Breast epithelium (tissue), 4 donors: ENCODE measurements at places on chromosomes 2 and 18.

DNA sequence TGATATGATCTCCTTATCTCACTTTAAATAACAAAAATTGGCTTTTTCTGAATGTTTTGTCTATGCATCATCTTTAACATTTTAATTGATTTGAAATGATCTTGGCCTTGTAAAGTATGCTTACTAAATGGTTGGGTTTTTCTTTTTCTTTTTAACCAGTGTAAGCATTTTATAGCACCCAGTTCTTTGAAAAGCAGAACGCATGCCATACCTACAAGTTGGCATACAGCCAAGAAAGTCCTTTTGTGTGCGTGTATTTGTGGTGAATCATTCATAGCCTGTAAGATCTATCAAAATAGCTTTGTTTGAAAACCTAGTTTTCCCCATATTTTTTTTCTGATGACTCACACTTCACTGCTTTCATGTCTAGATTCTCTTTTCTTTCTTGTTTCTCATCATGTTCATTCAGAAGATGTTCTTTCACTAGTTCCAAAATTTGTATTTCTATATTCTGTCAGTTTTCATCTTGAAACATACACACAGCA, 4.1 kb upstream of the VRK2 start:
- no peak overlapping the region for H3K4me3 ChIP-seq
- DNase-seq: no peak
- no peaks in the 10 kb centered on the region for H3K27me3 ChIP-seq
- H3K27ac ChIP-seq: no peak overlapping the region
- no peaks in the 10 kb centered on the region for H3K4me1 ChIP-seq
- no peaks in the 10 kb centered on the region for H3K36me3 ChIP-seq

GRCh38 chr2:59174536-59175243, 933.6 kb upstream of the FANCL start:
- H3K4me1 ChIP-seq: no peaks in the 10 kb centered on the region
- DNase-seq: no peak
- H3K27ac ChIP-seq: no peak overlapping the region
- H3K4me3 ChIP-seq: no peak overlapping the region
- H3K36me3 ChIP-seq: no peaks in the 10 kb centered on the region

DNA sequence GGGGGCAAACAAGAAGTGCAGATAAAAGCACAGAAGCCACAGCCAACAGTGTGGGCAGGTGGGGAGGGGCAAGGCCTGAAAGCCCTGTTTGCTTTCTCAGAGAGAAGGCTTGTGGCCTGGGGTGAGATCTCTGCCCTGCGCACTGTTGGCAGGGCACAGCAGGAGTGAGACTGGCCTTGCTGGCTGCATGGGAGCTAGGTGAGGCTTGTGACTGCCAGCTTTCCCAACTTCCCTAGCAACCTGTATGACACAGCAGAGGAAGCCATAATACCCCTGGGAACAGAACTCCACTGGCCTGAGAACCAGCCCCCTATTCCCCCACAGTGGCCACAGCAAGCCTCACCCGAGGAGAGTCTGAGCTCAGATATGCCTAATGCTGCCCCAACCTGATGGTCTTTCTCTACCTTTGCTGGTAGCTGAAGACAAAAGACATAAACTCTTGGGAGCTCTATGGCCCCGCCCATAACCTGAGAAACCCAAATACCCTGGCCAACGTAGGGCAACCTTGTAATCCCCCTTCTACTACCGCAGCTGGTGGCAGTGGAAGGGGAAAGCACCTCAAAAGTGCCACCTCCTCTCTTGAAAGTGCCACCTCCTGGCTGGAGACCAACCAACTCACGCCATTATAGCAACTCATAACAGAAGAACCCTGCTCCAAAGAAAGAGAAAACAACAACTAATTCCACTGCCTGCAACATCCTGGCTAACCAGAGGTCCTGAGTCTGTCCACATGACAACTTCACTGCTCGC, 44.4 kb downstream of the LCT start:
- no peak for DNase-seq
- no peaks in the 10 kb centered on the region for H3K27me3 ChIP-seq
- H3K4me3 ChIP-seq: no peak overlapping the region
- no peaks in the 10 kb centered on the region for H3K36me3 ChIP-seq
- no peaks in the 10 kb centered on the region for H3K4me1 ChIP-seq

GRCh38 chr18:31426021-31426420, 21.5 kb upstream of the DSG3 start:
- no peaks in the 10 kb centered on the region for H3K4me1 ChIP-seq
- H3K4me3 ChIP-seq: no peak overlapping the region
- no peaks in the 10 kb centered on the region for H3K27me3 ChIP-seq
- DNase-seq: no peak

DNA sequence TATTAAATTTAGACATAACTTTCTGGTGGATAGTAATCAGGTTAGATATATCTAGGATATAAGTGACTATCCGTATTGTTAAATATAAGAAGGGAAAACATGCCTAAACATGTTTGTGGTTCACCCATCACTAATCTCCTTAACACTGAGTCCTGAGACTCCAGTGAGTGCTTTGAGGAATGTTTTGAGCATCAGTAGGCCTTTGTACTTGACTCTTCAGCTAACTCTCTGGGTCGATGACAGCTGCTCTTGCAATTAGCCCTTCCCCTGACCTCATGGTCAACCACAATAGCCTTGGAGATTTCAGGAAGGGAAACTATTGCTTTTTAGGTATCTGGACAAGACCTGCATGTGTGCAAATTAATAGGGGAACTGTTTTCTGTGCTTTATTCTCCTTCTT, 716.8 kb downstream of the EPHA4 start:
- H3K36me3 ChIP-seq: no peaks in the 10 kb centered on the region
- H3K4me3 ChIP-seq: no peak overlapping the region
- H3K27me3 ChIP-seq: no peaks in the 10 kb centered on the region
- DNase-seq: no peak
- H3K4me1 ChIP-seq: no peaks in the 10 kb centered on the region

GRCh38 chr2:20622731-20623130, 28.2 kb downstream of the HS1BP3 start:
- H3K4me1 ChIP-seq: peaks cover 11% of the 10 kb centered on the region
- no peak for DNase-seq
- no peaks in the 10 kb centered on the region for H3K27me3 ChIP-seq
- H3K4me3 ChIP-seq: no peak overlapping the region
- H3K36me3 ChIP-seq: peaks cover 3% of the 10 kb centered on the region

GRCh38 chr18:37853706-37854105, 288.1 kb upstream of the CELF4 start:
- no peaks in the 10 kb centered on the region for H3K27me3 ChIP-seq
- H3K36me3 ChIP-seq: no peaks in the 10 kb centered on the region
- no peak for DNase-seq
